ENCODE measurements at places on chromosomes 2 and 18.

DNA sequence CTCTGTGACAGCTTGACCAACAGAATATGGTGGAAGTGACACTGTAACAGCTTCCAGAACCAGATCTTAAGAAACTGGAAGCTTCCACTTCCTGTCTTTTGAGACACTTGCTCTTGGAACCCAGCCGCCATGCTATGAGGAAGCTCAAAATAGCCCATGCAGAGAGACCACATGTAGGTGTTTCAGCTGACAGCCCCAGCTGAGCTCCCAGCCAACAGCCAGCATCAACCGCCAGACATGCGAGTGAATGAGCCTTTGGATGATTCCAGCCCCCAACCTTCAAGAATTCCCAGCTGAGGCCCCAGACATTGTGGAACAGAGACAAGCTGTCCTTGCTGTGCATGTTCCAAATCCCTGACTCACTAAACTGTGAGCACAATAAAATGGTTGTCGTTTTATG, 27.9 kb downstream of the ACVR1 start:
- no peak for DNase-seq

- no peak for DNase-seq
Measured at GRCh38 chr2:44543773-44544725, 182.3 kb downstream of the CAMKMT start.

GRCh38 chr18:56739731-56740130, 88.6 kb downstream of the WDR7 start:
- no peak for DNase-seq

GRCh38 chr2:235712176-235712575, 218.3 kb downstream of the AGAP1 start:
- no peak for DNase-seq

DNA sequence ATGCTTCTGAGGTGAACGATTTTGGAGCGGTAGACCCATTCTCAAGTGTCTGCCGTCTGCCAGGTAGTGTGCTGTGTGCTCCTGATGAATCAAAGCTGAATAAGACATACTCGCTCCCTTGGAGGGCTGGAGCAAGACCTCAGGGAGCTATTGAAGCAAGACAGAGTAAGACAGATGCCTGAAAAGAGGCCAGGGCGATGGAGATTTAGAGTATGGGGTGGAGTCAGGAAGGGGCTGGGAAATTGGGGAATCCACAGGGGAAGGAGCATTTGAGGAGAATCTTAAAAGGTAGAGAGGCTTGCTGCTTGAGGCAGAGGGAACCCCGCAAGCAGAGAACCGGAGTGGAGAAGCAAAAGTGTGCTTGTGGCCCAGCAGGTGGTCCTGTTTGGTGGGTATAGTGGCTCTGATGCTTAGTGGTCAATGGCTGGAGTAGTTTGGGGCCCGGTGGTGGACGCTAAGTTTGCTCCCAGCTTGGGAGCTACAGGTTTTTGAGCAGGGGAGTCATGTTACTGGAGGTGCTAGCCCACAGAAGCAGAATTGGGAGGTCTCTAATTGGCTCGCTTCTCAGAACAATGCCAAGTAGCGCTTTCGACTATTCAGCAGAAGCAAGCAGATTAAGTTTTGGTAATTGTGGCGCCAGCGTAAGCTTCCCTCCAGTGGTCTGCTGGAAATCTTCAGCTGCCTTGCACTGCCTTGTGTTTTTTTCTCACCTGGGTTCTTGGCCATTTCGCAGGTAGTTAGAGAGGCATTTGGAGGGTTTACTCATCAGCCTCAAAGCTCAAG, 2.0 kb downstream of the CNNM4 start:
- no peak for DNase-seq

All from stimulated activated CD8-positive, alpha-beta memory T cell treated with anti-CD3 and anti-CD28 coated beads, Interleukin-12 subunit alpha, Interleukin-12 subunit beta, amount 100 ng/mL, for 4 hours (primary cell).